Right atrium auricular region (tissue), 2 donors: ENCODE measurements at places on chromosomes 4 and X. TPM values are rescaled to one million over a fixed set of nuclear protein-coding genes. Genes with fewer than 3 reads are reported as not detected.

PAGE2 gene
- total RNA-seq: not detected

TRIM75 gene
- not detected for total RNA-seq

C4orf51 gene
- total RNA-seq: not detected

UGT2B11 gene
- not detected for total RNA-seq

PDE6B gene
- total RNA-seq: 2.3 TPM

UGT2B10 gene
- not detected for total RNA-seq

ADH7 gene
- total RNA-seq: not detected

SLIT2 gene
- total RNA-seq: 12.1 TPM

DNA sequence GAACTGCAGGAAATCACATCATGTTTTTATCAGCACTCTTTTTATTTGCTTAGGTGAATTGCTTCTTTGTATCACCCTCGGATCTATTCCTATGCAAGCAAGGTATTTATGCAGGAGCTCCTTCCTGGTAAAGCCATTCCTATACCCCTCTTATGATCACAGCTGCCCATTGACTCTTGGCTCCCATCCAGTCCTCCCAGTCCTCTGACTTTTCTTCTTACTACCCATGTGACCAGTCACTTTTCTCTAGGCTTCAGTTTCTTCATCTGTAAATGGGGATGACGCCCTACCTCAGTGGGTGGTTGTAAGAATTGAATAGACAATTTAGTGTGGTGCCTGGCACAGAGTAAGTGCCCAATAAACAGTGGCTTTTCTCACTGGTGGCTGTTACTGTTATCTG is 144.9 kb downstream of the FHIP1A start:
- no peak overlapping the region for H3K4me3 ChIP-seq
- no peaks in the 10 kb centered on the region for H3K27me3 ChIP-seq
- H3K27ac ChIP-seq: no peak overlapping the region
- DNase-seq: no peak
- H3K4me1 ChIP-seq: no peaks in the 10 kb centered on the region

GRCh38 chrX:107747596-107748161 is 27.9 kb downstream of the TSC22D3 start:
- no peak for DNase-seq
- H3K36me3 ChIP-seq: no peaks in the 10 kb centered on the region
- H3K27ac ChIP-seq: peak overlapping the region; percentile 82
- peaks cover 41% of the 10 kb centered on the region for H3K4me1 ChIP-seq
- H3K27me3 ChIP-seq: no peaks in the 10 kb centered on the region
- H3K4me3 ChIP-seq: no peak overlapping the region

- H3K36me3 ChIP-seq: no peaks in the 10 kb centered on the region
- H3K27me3 ChIP-seq: no peaks in the 10 kb centered on the region
- no peak overlapping the region for H3K4me3 ChIP-seq
- H3K4me1 ChIP-seq: no peaks in the 10 kb centered on the region
- no peak overlapping the region for H3K27ac ChIP-seq
- no peak for DNase-seq
Measured at GRCh38 chr4:72094059-72094797, 62.4 kb downstream of the NPFFR2 start.

DNA sequence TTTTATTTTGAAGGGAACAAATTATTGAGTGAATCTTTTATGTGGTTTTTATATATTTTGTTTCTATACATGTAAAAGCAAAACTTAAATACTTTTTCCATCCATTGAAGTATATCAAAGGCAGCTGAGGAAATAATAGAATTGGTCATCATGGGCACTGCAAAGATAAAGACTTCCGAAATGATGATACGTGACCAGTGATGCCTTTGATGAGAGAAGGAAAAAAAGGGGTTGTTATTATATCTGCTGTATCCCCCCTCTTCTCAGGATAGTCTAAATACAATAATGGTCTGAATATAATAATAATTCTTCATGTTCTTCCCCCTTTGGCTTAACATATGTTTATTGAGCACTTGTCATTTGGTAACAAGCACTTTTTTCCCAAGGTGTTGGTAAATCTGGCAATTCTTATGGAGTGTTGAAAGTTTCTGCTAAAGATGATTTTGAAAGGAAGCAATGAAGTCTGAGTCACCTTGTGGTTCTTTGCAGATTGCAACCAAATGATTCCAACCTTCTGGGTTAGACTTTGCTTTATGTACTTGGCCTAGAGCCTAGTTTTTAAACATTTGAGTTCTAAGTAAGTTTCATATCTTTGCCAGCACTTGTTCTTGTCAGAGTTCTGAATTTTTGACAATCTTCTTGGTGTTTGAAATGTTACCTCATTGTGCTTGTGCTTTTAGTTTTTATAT is 60.8 kb downstream of the USP9X start:
- DNase-seq: no peak
- H3K4me3 ChIP-seq: no peak overlapping the region
- H3K27me3 ChIP-seq: no peaks in the 10 kb centered on the region
- H3K4me1 ChIP-seq: no peaks in the 10 kb centered on the region
- H3K27ac ChIP-seq: no peak overlapping the region
- H3K36me3 ChIP-seq: peaks cover 48% of the 10 kb centered on the region

GRCh38 chr4:18684932-18685331 is 663.4 kb upstream of the LCORL start:
- no peaks in the 10 kb centered on the region for H3K36me3 ChIP-seq
- no peak overlapping the region for H3K4me3 ChIP-seq
- no peaks in the 10 kb centered on the region for H3K27me3 ChIP-seq
- H3K27ac ChIP-seq: no peak overlapping the region

DNA sequence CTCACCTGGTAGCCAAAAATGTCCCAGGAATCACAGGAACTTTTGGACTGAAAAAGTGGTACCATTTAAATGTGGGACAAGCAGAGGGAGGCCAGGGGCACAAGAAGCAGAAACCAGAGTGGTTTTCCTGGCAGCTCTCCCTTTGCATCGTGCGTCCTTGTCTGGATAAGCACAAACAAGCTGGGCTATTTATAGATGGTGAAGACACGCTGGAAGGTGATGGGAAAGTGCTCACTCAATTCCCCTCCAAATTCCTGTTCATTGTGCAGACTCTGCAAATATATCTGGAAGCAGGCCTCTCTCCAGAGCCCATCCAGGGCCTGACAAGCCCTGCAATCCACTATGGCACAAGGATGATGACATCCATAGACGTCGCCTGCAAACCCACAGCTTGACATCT is 63.6 kb upstream of the MAP3K15 start:
- no peaks in the 10 kb centered on the region for H3K36me3 ChIP-seq
- H3K27me3 ChIP-seq: no peaks in the 10 kb centered on the region
- H3K27ac ChIP-seq: peak overlapping the region; percentile 74
- no peak overlapping the region for H3K4me3 ChIP-seq

- H3K36me3 ChIP-seq: no peaks in the 10 kb centered on the region
- H3K27ac ChIP-seq: no peak overlapping the region
- no peak overlapping the region for H3K4me3 ChIP-seq
- H3K4me1 ChIP-seq: no peaks in the 10 kb centered on the region
- DNase-seq: no peak
Measured at GRCh38 chr4:87949961-87950360, 25.6 kb upstream of the SPP1 start.

DNA sequence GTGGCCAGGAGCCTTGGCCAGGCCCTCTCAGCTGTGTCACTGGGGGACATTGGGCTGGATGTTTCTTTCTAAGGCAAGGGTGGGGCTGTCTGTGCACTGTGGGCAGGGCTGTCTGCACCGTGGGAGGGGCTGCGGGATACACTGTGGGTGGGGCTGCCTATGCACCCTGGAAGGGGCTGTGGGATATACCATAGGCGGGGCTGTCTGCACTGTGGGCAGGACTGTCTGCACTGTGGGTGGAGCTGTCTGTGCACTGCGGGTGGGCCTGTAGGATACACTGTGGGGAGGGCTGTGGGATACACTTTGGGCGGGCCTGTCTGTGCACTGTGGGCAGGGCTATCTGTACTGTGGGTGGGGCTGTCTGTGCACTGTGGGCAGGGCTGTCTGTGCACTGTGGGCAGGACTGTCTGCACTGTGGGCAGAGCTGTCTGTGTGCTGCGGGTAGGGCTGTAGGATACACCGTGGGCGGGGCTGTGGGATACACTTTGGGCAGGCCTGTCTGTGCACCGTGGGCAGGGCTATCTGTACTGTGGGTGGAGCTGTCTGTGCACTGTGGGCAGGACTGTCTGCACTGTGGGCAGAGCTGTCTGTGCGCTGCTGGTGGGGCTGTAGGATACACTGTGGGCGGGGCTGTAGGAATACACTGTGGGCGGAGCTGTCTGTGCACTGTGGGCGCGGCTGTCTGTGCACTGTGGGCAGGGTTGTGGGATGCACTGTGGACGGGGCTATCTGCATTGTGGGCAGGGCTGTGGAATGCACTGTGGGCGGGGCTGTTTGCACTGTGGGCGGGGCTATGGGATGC is 31.1 kb downstream of the ACOX3 start:
- no peak overlapping the region for H3K4me3 ChIP-seq
- DNase-seq: no peak
- H3K27me3 ChIP-seq: no peaks in the 10 kb centered on the region
- no peak overlapping the region for H3K27ac ChIP-seq
- H3K4me1 ChIP-seq: no peaks in the 10 kb centered on the region

- H3K36me3 ChIP-seq: no peaks in the 10 kb centered on the region
- no peak overlapping the region for H3K27ac ChIP-seq
- no peak for DNase-seq
- no peaks in the 10 kb centered on the region for H3K4me1 ChIP-seq
- no peak overlapping the region for H3K4me3 ChIP-seq
Measured at GRCh38 chrX:43551590-43551989, 104.5 kb upstream of the MAOA start.

DNA sequence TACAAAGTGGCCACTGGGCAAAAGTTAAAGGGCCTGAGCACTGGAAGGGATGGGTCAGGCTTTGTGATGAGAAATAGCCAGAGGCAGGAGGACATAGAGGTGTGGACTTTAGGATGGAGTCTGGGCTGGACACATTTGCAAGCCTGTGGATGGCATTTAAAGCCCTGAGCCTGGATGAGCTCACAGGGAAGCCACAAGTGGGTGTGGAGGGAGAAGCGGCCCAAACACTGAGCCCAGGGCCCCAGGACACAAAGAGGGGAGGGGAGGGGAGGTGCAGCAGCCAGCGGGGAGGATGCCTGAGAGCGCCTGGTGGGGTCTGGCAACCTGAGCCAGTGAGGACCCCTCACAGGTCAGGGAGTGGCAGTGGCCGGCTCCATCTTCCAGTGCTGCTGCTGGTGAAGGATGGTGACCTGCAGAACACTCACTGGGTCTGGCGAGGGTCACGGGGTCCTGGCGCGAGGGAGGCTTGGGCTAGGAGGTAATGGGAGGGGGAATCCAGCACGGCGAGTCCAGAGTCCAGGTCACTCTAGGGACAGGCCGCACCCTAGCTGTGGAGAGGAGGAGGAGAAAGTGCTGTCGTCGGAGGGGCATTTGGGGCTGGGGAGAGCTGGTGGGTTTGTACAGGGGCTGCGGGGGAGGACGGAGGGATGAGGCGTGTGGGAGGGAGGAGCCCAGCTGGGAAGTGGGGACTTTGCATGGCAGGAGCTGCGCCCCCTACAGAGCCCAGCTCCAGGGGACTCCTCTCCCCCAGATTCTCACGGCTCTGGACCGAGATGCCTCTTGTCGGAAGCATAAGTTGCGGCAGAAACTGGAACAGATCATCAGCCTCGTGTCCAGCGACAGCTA is 7.0 kb downstream of the LAGE3 start:
- no peaks in the 10 kb centered on the region for H3K4me1 ChIP-seq
- H3K27ac ChIP-seq: no peak overlapping the region

GRCh38 chr4:114598191-114599121 is at the start of gene UGT8:
UGT8 (plus strand) TSS chr4:114598807; CDS start chr4:114622881, 24,074 bp downstream.
- H3K36me3 ChIP-seq: no peaks in the 10 kb centered on the region
- DNase-seq: no peak
- H3K4me3 ChIP-seq: peak within 1 kb of the TSS; percentile 34
- H3K4me1 ChIP-seq: peaks cover 23% of the 10 kb centered on the region
- H3K27me3 ChIP-seq: no peaks in the 10 kb centered on the region

GRCh38 chr4:17491196-17491595 is 20.7 kb downstream of the QDPR start:
- no peak overlapping the region for H3K27ac ChIP-seq
- no peak for DNase-seq
- peaks cover 57% of the 10 kb centered on the region for H3K36me3 ChIP-seq
- H3K4me1 ChIP-seq: no peaks in the 10 kb centered on the region

DNA sequence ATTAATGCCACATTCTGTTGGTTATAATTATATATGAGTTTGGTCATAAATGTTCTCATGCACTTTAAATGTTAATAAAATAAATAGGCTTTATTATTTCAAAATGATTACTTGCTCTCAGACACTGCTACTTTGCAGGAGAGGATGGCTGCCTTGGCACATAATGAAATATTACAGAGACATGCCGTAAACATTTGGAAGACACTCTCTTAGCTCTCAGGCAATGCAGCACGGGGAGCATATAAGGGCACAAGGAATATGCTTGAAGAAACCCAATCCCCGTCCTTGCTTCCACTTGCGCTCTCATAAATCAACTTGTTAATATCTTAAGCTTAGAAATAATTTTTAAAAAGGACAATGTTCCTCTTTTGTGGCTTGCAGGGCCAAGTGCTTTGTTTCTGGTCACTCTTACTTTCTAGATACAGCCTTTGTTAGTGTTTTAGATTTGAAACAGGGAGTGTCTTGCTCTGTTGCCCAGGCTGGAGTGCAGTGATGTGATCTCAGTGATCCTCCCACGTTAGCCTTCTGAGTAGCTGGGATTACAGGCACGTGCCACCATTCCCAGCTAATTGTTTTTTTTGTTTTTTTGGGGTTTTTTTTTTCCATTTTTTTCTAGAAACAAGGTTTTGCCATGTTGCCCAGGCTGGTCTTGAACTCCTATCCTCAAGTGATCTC is 445.0 kb downstream of the SPRY1 start:
- no peaks in the 10 kb centered on the region for H3K36me3 ChIP-seq
- no peak overlapping the region for H3K27ac ChIP-seq

GRCh38 chrX:29083823-29084222 is 496.6 kb downstream of the IL1RAPL1 start:
- no peak overlapping the region for H3K27ac ChIP-seq
- H3K4me1 ChIP-seq: no peaks in the 10 kb centered on the region
- no peak for DNase-seq
- H3K4me3 ChIP-seq: no peak overlapping the region

DNA sequence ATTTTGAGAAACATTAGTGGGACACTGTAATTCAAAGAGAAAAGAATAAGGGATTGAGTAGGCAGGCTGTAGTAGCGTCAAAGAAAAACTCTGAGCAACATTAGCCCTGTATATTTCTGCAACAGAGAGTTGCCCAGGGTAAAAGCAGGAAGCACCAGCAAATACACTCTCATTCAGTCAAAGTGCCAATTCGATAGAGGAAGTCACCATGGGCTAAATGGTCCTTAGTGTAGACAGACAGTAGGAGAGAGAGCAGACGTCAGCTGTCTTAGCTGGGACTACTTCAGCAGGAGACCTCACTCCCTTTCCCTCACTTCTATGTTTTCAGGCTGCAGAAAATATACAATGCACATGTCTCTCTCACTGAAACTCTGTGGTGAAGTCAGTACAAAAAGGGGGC is 2073.8 kb upstream of the TENM3 start:
- H3K36me3 ChIP-seq: no peaks in the 10 kb centered on the region
- DNase-seq: no peak
- no peaks in the 10 kb centered on the region for H3K4me1 ChIP-seq
- H3K27ac ChIP-seq: no peak overlapping the region
- no peaks in the 10 kb centered on the region for H3K27me3 ChIP-seq

GRCh38 chrX:39502486-39502885 is 595.3 kb downstream of the BCOR start:
- H3K36me3 ChIP-seq: no peaks in the 10 kb centered on the region
- H3K4me1 ChIP-seq: no peaks in the 10 kb centered on the region
- H3K27me3 ChIP-seq: no peaks in the 10 kb centered on the region
- H3K27ac ChIP-seq: no peak overlapping the region
- no peak overlapping the region for H3K4me3 ChIP-seq

GRCh38 chr4:15971068-15971801 is 8.3 kb upstream of the FGFBP2 start:
- DNase-seq: no peak
- no peaks in the 10 kb centered on the region for H3K36me3 ChIP-seq
- H3K4me1 ChIP-seq: no peaks in the 10 kb centered on the region
- H3K4me3 ChIP-seq: no peak overlapping the region
